HFFc6 (cell line): ENCODE measurements at places on chromosomes 1 and 21.

DNA sequence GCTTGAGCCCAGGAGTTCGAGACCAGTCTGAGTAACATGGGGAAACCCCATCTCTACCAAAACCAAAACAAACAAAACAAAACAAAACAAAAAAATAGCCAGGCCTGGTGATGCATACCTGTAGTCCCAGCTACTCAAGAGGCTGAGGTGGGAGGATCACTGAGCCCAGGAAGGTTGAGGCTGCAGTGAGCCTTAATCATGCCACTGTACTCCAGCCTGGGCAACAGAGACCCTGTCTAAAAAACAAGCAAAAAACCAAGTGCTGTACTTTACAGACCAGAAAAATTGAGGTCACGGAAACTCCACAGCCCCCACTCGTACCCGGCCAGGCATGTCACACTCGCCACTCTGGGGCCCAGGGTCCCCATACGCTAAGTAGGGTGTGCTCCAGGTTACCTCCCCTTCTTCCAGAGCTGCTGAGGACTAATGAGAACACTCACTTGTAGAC is 22.9 kb downstream of the ATP2B4 start:
- no peak for DNase-seq

DNA sequence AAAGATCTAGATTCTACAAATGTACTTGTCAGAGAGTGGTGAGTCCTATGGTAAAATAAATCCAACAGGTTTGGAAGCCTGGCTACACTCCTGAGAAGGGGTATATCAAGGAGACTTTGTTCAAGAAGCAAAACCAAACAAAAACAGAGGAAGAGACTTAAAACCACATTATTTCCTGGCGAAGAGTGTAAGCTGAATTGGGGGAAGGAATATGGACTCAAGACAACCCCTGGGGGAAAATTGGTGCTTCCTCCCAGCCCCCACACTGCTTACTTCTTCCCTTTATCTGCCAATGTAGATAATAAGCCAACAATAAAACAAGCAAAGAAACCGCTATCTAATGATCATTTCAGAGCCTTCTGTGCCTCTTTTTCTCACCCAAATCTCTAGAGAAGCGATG is 48.4 kb upstream of the ZBTB18 start:
- no peak for DNase-seq

DNA sequence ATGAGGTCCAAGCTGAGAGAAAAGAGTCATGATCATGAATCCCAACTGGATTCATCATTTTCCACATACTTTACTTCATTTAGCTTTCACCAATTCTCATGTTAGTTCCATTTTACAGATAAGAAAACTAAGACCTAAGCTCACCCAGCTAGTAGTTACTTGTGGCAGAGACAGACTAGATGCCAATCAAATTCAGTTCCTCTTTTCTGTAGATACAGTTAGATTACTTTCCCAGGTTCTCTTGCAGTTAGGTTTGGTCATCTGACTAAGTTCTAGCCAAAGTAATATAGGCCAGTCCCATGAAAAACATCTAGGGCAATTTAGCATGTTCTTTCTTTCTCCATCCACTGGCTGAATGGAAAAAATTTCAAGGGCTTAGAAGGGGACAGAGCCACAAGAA is 8.9 kb upstream of the KCND3 start:
- no peak for DNase-seq

DNA sequence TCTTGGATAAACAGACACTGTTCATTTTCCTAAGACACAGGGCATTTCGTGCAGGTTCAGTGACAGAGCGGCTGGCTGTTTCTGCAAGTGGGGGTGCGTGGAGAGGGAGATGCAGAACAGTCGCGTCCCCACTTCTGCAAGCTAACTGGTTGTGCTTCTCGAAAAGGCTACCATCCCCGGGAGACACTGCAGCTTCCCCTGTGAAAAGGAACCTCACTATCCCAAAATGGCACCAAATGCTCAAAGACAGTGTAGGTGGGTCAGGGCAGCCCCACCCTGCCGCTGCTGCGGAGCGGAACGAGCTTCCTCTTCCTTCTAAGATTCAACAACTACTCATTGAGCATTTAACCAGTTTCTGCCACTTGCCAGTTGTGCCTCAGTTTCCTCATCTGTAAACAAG is 19.2 kb upstream of the BACE2 start:
- DNase-seq: no peak

GRCh38 chr1:17745479-17745955 is 9.6 kb upstream of the ACTL8 start:
- no peak for DNase-seq

GRCh38 chr1:70427976-70428375 is 16.9 kb downstream of the CTH start:
- peak; percentile 18 for DNase-seq

DNA sequence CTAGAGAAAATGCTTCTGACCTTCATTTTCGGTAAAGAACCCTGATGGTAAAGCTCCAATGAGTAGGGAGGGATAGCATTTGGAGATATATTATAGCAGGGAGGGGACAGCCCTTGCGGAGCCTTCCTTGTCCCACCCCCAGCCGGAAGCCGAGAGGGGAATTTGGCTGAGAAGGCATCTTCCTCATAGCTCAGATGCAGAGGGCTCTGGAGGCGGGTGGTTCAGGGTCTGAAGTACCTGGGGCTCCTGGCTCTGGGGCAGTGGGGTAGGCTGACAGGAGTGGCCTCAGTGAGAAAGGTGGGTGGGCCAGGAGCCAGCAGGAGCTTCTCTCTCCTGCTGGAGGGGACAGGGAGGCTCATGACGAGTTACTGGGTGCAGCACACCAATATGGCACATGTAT is 88.0 kb upstream of the IFFO2 start:
- DNase-seq: no peak

GRCh38 chr1:217554849-217555248 is 76.0 kb downstream of the GPATCH2 start:
- DNase-seq: no peak
